ENCODE measurements at places on chromosomes 16 and 17. TPM values are rescaled to one million over a fixed set of nuclear protein-coding genes. Genes with fewer than 3 reads are reported as not detected.

The AXIN1 gene
- 48.3 TPM for total RNA-seq

The GNAO1 gene
- 0.92 TPM for total RNA-seq

The COL1A1 gene
- total RNA-seq, result 261 TPM

The KRTAP2-4 gene
- not detected for total RNA-seq

The SLC35G6 gene
- not detected for total RNA-seq

- DNase-seq, result peak; percentile 16
Observed at GRCh38 chr17:6303664-6304063, 131.3 kb downstream of the AIPL1 start.

DNA sequence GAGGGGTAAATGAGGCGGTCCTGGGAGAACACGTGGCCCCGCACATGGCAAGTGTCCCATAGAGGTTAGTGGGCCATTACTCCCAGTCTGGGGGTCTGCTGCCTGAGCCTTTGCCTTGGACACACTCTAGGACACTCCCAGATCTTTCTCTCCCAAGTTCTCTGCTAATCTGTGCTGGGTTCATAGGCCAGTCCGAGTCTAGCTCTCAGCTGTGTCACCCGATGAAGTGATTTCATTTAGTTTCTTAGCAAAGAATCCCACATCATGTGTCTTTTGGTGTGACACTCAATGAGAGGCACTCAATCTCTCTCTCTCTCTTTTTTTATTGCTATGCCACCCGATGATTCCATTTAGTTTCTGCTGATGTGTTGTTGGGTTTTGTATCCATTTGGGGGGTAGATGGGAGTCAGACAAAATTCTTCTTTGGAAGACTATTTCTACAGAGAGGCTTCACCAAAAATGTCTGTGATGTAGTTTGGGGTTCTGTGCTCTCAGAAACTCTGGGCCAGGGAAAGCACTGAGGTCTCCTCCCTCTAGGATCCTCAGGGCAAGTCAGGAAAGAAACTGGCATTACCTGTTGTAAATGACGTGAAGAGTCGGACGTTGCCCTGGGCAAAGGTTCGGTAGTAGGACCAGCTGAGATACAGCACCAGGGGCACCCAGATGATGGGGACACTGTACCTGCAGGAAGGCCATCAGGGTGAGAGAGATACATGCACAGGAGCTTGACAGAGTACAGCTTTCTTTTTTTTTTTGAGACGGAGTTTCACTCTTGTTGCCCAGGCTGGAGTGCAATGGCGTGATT lies 25.2 kb upstream of the MLKL start:
- no peak for DNase-seq

DNA sequence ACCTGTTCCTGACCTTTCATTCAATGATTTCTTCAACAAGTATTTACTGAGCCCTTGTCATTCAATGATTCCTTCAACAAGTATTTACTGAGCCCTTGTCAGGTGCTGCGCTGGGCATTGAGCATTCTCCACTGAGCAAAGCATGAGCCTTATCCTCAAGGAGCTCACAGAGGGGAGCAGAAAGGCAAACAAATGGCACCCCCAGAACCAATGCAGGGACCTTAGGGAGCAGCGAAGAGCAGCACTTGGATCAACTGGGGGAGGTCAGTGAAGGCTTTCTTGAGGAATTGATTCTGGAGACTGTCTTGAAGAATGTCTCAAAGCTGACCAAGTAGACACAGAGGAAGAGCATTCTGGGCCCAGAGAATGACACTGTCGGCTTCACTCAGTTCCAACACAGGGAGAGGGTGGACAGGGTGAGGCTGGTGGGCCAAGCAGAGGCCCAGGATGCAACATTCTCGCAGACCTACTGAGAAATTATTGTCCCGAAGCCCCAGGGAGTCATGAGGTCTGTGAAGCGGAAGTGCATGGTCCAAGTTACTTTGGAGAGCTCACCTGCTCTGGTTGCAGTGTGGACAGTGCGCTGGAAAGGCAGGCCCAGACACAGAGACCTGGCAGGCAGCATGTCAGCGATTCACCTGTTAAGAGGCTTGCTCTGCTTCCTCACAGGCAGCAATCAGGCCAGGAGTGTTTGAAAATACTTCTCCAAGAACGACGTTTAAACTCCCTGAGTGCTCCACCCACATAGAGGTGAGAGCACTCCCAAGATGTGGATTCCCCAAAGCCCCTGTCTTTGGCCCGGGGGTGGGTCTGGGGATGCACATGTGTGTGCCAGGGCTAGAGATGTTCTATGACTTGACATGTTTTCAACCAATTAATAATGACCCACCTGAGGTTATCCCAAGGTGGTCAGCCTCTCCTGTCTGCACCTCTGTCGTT lies 3.2 kb upstream of the MPO start:
- no peak for DNase-seq

DNA sequence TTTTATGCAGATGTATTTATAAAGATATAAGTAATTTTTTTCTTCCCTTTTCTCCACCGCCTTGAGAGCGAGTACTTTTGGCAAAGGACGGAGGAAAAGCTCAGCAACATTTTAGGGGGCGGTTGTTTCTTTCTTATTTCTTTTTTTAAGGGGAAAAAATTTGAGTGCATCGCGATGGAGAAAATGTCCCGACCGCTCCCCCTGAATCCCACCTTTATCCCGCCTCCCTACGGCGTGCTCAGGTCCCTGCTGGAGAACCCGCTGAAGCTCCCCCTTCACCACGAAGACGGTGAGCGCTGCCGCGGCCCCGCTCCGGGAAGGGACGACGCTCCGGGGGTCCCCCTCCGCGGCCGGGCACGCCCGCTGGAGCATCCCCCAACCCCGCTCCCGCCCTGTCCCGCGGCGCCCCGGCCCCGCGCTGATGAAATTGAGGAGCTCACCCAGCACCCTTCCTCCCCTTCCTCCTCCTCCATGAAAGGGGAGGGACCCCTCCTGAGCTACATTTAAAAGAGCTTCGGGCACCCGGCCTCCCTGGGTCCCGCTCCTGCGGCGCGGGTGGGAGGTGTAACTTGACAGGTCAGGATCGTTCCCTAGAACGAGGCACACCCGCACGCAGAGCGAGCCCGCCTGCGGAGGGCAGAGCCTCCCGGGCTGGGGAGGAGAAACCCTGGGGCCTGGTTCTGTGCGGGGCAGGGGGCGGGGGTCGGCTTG lies 706 bp downstream of the HLF start:
- no peak for DNase-seq

DNA sequence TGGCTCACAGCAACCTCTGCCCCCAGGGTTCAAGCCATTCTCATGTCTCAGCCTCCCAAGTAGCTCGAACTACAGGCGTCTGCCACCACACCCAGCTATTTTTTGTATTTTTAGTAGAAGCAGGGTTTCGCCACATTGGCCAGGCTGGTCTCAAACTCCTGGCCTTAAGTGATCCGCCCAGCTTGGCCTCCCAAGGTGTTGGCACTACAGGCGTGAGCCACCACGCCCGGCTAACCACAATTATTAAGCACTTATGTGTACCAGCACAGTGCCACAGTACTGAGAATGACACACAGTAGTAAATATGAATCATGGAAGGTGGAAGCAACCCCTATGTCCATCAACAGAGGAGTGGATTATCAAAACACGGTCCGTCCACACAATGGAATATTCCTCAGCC lies 49.8 kb downstream of the COTL1 start:
- no peak for DNase-seq

DNA sequence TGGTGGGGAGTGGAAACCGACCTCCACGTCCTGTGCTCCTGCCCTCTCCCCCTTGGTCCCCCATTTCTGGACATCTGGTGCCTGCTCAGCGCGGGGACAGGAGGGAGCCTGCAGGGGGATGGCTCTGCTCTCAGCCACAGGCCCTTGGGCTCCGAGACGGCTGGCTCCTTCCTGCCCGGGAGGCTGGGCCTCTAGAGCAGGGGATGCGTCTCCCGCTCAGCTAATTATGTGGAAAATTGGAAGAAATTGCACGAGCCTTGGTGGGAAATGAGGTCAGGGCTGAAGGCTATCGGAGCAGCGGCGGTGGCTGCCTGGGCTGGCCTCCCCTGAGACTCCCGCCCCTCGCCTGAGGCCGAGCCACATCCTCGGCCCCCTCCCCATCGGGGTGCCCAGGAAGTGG lies 154.6 kb upstream of the CIBAR2 start:
- no peak for DNase-seq

- DNase-seq, result no peak
Observed at GRCh38 chr17:82384051-82384729, 12.6 kb downstream of the UTS2R start.

GRCh38 chr17:32971171-32971570 lies 20.5 kb upstream of the SPACA3 start:
- no peak for DNase-seq

DNA sequence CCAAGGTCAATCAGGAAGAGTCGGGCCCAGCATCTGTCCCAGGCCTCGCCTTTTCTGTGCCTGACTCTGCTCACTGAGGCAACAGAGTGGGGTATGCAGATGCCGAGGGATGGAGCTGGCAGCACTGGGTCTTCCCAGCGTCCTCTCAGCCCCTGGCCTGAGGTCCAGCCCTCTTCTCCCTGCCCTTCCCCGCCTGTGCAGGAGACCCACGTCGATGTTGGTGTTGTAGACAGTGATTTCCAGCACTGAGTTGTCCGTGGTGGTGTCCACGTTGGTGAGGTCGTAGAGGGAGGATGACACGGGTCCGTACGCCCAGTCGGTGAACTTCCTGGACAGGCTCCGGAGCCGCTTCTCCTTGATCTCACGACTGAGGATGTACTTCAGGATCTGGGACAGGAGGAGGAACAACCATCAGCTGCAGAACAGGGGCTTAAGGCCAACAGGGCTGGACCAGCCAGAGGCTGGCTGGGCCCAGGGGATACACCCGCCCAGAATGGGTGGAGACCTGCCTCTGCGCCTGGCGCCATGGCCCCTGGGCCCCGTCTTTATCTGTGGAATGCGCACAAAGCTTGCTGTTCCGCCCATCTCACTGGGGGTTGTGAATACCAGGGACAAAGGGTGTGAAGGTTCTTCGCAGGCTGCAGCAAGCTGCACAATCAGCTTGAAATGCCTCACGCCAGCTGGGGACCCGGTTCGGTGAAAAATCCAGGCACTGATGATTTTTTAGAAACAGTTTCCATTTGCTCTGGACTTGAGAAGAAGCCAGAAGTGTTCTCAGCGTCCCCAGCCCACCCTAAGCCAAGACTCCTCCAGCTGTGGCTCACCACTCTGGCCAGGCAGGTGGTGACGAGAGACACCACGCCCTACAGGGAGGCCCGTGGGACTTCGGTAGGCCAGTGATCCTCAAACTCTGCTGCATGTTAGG lies 27.5 kb downstream of the TRPV3 start:
- DNase-seq, result no peak

GRCh38 chr16:57315416-57315815 lies 30.9 kb upstream of the PLLP start:
- DNase-seq, result peak; percentile 32

DNA sequence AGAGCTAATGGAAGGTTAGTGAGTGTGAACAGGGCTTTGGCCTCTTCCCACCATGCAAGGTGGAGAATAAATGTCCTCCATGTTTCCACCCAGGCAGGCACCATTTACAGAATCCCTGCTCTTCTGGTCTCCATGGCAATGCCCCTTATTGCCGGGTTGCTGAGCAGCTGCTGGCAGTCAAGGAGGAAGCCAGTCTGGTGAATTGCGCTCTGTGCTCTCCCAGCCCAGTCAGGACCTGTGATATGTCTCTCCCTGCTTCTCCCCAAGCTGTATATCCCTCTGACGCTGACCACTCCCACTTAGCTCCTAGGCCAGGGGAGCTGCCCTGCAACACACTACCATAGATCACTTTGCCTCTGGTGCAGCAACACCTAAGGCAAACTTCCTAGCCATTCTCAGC lies 402.1 kb upstream of the ERCC4 start:
- no peak for DNase-seq

DNA sequence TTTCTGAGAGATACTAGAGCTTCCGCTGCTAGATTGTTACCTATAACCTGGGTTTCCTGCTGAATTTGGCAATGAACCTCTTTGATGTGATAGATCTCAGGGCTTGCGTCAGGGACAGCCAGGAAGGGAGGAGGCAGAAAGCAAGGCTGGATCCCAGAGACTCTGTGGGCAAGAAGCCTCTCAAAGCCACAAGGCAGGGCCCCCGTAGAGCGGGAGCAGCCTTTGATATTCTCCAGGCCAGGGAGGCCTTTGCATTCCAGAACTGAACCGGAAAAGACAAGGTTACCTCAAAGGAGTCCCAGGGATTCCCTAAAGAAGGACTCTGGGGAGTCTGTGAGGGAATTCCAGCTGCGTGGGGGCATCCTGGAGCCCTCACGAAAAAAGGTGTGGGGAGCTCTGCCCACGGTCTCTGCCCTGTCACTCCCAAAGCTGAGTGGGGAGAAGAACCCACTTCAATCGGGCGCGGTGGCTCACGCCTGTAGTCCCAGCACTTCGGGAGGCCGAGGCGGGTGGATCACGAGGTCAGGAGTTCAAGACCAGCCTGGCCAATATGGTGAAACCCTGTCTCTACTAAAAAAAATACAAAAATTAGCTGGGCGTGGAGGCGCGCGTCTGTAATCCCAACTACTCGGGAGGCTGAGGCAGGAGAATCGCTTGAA lies 14.3 kb upstream of the SCIMP start:
- no peak for DNase-seq

DNA sequence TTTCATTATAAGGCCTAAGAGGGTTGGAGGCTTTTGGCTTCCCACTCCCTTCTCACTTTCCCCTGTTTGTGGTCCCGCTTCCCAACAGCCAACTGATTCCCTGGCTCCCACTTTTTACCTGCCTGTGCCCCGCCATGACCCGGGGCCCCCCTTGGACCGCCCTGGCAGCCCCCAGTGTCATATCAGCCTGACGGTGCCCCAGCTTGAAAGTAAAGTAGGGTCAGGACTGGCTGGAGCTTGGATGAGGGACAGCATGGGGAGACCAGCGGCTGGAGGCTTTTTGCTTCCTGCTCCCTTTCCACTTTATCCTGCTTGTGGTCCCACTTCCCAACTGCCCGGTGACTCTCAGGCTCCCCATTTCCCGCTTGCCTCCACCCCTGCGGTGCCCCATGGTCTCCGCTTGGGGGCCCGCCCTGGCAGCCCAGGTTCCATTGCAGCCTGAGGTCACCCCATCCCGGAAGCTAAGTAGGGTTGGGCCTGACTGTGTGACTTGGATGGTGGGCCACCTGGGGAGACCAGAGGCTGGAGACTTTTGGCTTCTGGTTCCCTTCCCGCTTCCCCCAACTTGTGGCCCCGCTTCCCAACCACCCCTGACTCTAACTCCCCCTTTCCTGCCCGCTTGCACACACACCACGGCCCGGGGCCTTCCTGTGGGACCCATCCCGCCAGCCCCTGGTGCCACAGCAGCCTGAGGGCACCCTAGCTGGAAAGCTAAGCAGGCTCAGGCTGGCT lies 2274.7 kb downstream of the TP53TG3F start:
- DNase-seq, result no peak

- no peak for DNase-seq
Observed at GRCh38 chr16:76653390-76654026, 376.3 kb downstream of the CNTNAP4 start.

- DNase-seq, result no peak
Observed at GRCh38 chr17:21353326-21354010, 22.7 kb upstream of the KCNJ12 start.
